ENCODE measurements at places on chromosomes 16 and 17.

DNA sequence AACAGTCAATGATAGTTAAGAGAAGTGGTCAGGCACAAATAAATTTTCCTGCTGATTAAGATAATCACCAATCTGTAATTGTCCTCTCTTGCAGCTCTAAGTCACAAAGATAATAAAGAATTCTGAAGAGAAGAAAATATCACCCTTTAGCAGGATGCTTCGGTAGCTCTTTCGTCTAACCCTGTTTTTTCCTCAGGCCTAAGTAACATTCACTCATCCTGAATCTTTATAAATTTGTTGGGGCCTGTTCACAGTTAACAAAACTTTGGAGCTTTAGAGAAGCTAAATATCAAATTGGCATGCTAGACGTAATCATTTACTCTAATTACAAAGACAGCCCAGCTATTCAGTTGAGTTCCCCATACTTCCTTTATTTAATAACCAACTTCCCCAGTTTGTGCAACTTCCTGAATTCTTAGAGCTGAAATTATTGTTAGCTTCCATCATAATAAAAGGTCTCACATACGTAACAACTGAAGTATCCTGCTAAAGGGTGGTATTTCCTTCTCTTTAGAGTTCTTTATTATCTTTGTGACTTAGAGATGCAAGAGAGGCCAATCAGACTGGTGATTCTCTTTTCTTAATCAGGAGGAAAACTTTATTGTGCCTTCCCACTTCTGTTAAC lies 118.6 kb downstream of the TANGO6 start:
- DNase-seq: no peak

DNA sequence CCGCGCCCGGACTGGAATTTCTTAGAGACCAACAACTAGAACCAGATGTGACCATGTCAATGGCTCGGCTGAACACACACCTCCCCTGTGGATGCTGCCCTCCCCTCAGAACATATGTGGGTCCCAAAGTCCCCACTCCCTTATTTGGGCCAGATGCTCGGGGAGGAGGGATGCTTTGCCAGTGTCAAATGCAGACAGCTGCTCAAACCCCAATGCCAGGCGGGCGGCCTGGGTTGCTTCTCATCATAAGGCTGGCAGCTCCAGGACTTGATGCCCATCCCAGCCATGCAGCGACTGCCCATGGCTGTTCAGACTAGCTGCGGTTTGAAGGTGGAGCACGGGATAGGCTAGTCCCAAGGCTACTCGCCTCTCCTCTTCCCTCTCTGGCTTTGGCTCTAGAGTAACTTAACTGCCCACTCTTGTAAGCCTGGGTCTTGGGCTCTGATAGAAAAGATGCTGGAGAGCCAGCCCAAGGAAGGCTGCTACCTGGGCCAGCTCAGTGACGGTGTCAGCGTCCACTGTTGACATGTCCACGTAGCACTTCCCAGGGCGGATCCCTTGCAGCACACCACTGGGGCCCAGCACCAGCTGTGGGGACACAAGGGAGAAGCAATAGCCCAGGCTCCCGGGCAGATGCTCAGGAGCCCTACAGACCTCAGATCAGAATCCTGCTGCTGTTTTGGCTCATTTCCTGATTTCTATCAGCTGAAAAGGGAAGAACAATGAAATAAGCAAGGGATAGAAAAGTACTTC lies 11.0 kb upstream of the ROGDI start:
- no peak for DNase-seq

GRCh38 chr16:84710686-84711085 lies 10.9 kb downstream of the USP10 start:
- no peak for DNase-seq

DNA sequence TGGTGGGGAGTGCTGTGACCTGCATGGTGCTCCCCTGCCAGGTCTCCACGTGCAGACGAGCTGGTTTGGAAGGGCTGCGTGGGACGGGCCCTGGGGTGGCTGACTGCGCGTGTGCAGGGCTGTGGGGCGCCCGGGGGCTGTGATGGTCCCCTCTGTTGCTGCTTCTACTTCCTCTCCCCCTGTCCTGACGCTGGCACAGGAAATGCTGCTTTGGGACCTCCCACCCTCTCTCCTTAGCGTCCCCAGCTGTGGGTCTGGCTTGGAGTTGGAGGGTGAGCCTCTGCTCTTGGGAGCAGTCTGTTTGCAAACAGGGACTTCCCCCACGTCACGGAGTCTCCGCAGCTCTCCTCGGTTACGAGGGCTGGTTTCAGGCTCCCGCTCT lies 35.2 kb downstream of the TSC2 start:
- DNase-seq: no peak

- DNase-seq: no peak
Measured at GRCh38 chr17:64256913-64257807, 5.9 kb downstream of the TEX2 start.

GRCh38 chr16:20004931-20005330 lies 68.8 kb downstream of the GPR139 start:
- DNase-seq: peak; percentile 62

DNA sequence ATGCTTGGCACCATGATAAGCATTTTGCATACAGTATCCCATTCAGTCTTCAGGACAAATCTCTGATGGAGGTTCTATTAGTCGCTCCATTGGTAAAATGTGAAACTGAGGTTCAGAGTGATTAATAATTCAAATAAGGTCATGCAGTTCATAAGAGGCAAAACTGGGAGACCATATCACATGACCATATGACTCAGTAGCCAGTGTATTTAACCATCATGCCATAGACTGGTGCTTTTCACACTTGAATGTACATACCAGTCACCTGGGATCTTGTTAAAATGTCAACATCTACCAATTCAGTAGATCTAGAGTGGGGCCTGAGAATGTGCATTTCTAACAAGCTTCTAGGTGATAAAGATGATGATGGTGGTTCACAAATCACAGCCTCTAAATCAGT lies 4.3 kb downstream of the ACSM3 start:
- DNase-seq: no peak

DNA sequence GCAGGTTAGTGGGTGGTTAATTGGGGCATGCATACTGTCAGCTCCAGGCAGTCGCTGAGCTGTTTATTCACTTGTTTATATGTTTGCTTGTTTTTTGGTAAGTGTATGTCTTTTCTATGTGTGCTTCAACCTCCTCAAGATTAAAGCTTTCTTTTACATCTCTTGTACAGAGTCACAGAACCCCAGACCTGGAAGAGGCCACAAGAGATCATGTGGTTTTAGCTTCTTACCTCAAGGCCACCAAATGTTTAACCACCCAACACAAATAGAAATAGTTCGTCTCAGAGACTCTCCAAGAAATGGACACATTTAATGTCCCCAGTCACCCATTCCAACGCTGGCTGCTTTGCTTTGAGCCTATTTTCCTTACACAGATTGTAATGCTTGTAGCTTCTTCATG lies 11.8 kb upstream of the TMEM98 start:
- DNase-seq: no peak

DNA sequence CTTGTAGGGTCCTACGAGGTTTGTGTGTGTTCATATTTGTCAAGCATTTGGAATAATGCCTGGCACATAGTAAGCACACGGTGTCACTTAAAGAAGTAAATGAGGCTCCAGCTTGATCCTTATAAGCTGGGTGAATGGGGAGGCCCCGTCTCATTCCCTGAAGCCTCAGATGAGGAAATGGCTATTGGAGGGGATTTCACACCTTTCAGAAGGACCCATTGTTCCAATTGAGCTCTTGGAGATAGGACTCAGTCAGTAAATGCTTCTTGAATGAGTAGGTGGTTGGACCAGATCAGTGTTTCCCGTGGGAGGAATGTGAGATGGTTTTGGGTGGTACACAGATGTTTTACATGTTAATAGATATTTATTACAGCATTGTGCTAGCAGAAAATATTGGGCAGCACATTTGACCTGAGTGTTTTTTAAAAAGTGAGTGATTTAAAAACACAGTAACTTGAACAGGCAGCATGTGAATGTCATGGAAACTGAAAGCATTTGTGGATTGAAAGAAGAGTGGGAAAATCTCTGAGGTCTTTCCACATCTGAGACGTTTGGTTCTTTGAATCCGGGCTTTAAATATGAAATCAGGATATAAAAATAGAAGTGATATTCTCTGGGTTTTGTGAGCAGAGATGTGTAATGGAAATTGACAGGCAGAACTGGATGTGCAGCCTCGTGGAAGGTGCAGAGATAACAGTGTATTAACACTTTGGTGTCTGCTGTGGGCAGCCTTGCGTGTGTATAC lies 36.4 kb upstream of the ARHGAP17 start:
- DNase-seq: no peak

Data from iPS-NIHi11 (cell line).